ENCODE measurements at places on chromosomes 13 and 19. TPM values are rescaled to one million over a fixed set of nuclear protein-coding genes. Genes with fewer than 3 reads are reported as not detected.

Gene RPL18A
- total RNA-seq: 793 TPM

Gene C19orf18
- not detected for total RNA-seq

Gene CLDND2
- total RNA-seq: not detected

Gene PET100
- total RNA-seq: 24.7 TPM

Gene KLK10
- 1.0 TPM for total RNA-seq

Gene ZNF865
- total RNA-seq: 2.6 TPM

Gene ZNF813
- 5.3 TPM for total RNA-seq

Gene PRKD2
- total RNA-seq: 84.2 TPM

Gene NTF4
- not detected for total RNA-seq

Gene MYO16
- not detected for total RNA-seq

Gene ATCAY
- not detected for total RNA-seq

Gene CRX
- total RNA-seq: not detected

Gene IGSF23
- not detected for total RNA-seq

Gene CPB2
- not detected for total RNA-seq

Gene SCN1B
- total RNA-seq: 15.9 TPM

Gene PSG11
- not detected for total RNA-seq

Gene TNFSF13B
- 0.70 TPM for total RNA-seq

Gene NHLRC3
- total RNA-seq: 13.4 TPM

Gene ADGRE2
- total RNA-seq: 0.09 TPM

Gene CFAP97D2
- not detected for total RNA-seq

Gene MATK
- 0.34 TPM for total RNA-seq

Gene APLP1
- total RNA-seq: 2.5 TPM

Gene ZNF549
- 5.8 TPM for total RNA-seq

Gene ZNF439
- total RNA-seq: 2.4 TPM

Gene DLL3
- 0.17 TPM for total RNA-seq

Gene HSD17B14
- total RNA-seq: 1.5 TPM

Gene IGFL1
- not detected for total RNA-seq

Gene PSG2
- total RNA-seq: not detected

Gene TNNI3
- not detected for total RNA-seq

Gene SIGLEC12
- total RNA-seq: not detected

Gene ZNF69
- 13.0 TPM for total RNA-seq

Gene ASF1B
- 26.8 TPM for total RNA-seq

Gene ZNF829
- 2.0 TPM for total RNA-seq

Gene DGKH
- 23.7 TPM for total RNA-seq

Gene TMIGD2
- total RNA-seq: not detected

Data from dermis blood vessel endothelial cell (primary cell).